ENCODE measurements at places on chromosomes 12 and 14.

GRCh38 chr12:124523071-124523470, 44.3 kb downstream of the NCOR2 start:
- DNase-seq, result no peak

GRCh38 chr12:48296586-48297282, 54.0 kb downstream of the ZNF641 start:
- DNase-seq, result peak; percentile 21

DNA sequence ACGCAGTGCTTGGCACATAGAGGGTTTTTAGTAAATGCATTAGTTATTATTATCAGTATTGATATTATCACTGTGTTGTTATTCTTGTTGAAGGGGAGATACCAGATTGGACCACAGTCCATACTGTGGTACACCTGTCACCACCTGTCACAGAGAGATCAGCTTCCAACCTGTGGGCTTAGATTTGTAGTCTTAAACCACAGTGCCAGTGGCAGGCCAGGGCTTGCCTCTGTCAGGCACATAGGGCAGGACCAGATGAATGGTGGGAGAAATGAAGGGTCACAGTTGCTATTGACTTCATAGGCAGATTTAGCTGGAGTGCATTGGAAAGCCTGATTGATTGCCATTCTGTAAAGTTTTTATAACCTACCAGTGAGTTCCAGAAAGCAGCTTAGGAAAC, 35.1 kb downstream of the ARL1 start:
- DNase-seq, result no peak

- no peak for DNase-seq
These were observed 334.8 kb upstream of the FAR2 start for GRCh38 chr12:28814246-28814645.

DNA sequence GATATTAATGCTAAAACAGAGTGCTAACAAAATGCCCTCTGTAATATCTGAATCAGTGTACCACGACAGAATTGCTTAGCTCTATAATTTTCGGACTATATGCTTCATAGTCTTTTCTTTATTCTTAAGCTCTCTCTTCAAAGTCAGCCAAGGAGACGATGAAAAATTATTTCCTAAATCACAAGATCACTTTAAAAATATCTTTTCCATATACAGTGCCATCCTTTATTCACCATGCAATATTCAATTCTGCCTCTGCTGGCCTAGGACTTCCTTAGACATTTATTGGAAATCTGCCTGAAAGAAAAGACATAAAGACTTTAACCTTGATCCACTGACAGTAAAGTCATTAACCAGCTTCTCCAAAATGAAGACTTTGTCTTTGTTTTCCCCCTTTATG, 238.9 kb upstream of the BTG1 start:
- no peak for DNase-seq

DNA sequence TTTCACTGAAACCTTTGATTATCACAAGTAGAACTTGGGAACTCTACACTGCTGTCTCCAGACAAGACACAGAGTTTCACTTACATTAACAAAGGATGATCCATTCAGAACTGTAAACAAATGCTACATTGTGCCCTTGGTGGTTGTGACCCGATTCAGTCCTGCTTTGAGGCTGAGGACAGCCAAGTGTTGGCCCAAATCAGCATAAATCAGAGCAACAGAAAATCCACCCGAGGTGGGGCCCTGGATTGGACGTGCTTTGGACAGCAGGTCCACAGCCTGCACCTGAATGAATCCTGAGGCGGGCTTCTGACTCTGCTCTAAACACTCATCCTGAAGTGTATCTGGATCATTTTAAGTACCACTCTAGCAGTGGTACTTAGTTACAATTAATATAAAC, 68.8 kb downstream of the PPP2R5C start:
- no peak for DNase-seq

- no peak for DNase-seq
These were observed 120.5 kb upstream of the NCOR2 start for GRCh38 chr12:124687917-124688316.

GRCh38 chr14:97625477-97625876, 828.3 kb downstream of the VRK1 start:
- no peak for DNase-seq

- DNase-seq, result peak; percentile 15
These were observed 34.2 kb downstream of the ABCC9 start for GRCh38 chr12:21906919-21907493.

DNA sequence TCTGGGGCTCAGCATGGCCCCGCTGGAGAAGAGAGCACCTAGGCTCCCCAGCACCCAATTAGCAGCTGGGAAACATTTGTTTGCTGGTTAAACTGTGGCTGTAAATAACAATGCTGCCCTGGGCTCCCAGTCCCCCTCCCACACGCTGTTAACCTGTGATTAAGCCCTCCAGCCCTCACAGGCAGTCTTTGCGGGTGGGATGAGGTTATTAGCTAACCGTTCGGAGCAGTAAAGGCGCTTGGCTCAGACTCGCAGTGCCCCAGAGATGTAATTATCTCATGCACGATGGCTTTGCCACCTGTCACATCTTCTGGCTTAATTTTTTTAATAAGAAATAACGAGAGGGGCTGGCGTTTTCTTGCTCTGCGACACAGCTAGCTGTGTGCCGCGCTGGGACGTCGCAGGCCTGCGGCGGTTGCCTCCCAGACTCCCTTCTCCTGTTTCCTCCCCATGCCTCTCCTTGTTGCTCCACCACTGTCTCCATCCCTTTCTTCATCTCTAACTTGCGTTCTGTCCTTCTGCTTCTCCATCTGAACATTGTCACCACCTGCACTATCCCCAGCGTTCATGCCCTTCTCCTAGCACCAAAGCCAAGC, 239.2 kb upstream of the FKBP4 start:
- no peak for DNase-seq

DNA sequence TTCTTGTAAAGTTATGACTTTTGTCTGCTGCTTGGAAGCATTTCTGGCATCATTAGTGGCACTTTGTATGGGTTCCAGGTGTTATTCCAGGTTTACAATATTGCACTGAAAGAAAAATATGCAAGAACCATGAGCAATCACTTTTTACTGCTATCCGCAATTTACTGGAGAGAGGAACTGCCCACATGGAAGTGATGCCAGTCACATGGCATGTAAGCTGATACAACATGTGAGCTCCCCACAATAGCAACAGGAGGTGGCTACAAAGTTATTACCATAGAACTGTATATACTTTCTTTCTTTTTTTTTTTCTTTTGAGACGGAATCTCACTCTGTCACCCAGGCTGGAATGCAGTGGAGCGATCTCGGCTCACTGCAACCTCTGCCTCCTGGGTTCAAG, 1012.1 kb downstream of the BCL11B start:
- DNase-seq, result no peak

DNA sequence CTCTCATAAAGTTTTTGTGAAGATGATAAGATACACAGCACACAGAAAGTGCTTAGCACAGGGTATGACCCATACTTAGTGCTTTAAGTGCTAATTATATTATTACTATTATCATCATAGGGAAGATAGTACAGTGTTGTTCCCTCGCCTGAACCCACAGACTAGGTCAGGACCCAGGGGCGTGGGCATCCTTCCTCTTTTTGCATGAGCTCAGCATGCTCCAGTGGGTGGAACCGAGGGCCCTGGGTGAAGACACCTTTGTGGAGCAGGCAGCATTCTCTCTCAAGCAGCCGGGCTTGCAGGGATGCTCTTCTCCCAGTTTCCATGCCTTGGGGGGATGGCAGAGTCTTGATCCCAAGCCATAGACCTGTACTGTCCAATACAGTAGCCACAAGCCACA, 34.8 kb downstream of the CRACR2A start:
- no peak for DNase-seq

GRCh38 chr14:34262127-34262910, 199.7 kb downstream of the SPTSSA start:
- no peak for DNase-seq

GRCh38 chr12:50241178-50241577, 42.1 kb downstream of the LIMA1 start:
- DNase-seq, result no peak

DNA sequence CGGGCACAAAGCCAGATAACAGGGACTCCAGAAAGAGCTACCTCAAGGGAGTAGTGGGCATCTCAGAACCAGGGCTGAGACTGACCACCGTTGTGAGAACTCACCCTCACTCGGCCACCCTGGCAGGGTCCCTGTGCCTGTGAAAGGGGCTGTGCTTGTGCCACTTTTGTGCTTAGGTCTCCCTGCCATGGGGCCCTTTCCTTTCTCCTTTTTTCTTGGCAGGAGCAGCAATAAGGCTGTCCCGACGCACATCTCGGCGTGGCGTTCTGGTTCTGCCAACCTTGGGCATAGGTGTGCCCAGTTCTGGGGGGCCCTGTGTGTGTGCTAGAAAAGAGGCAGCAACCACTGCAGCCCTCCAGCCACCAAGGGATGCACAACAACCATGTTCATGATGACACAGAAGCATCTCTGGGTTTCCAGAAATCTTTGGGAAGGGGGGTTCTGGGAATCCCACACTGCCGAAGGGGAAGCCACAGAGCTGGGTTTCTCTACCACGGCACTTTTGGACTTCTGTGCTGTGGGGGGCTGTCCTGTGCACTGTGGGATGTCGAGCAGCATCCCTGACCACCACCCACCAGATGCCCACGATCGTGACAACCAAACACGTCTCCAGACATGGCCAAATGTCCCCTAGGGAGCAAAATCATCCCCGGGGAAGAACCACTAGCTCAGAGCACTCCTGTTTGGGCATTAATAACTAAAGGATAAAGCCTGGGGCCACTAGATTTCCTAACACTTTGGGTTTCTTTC, 13.1 kb upstream of the TMEM119 start:
- no peak for DNase-seq

- no peak for DNase-seq
These were observed 68.2 kb downstream of the PLEKHG7 start for GRCh38 chr12:92771001-92771400.

GRCh38 chr12:6372403-6373003, 2.9 kb downstream of the SCNN1A start:
- DNase-seq, result peak; percentile 71

DNA sequence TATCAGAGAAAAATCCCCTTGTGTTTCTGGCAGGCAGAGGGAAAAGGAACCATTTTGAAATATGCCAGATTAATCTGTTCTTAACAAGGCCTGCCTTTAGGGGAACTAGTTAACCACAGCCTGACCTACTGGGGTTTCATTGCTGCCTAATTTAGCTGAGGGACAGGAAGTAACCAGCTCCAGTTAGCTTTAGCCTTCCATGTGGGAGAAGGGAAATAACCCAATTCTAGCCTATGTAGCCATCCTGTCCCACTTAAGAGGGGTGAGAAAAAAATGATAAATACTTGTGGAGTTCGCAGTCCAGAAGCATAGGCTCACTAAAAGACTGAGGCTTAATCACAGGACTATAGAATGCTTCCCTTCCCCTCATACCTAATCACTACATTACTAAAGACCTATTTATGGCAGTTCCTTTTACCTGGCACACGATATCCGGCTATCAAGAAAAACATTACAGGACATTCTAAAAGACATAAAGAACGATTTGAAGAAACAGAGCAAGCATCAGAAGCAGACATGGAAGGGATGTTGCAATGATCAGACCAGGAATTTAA, 22.8 kb downstream of the COX8C start:
- no peak for DNase-seq

GRCh38 chr12:58443981-58444371, 476.3 kb downstream of the LRIG3 start:
- DNase-seq, result no peak

DNA sequence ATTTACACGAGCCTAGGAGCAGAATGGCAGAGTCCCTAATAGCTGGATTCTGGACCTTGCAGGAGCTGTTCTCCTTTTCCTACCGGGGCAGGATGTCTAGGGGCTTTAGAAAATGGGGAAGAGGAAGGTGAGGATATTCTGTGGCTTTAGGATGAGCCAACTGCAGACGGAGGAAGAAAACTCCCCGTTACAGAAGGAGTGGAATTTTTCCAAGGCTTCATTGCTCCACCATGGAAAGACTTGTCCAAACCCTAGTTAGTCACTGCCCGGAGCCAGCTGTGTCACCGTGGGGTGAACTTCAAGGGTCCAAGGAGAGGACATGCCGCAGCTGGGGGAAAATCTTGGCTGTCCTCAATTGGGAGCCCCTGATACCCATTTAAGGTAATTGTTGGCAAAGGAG, 41.6 kb downstream of the FOS start:
- DNase-seq, result no peak

DNA sequence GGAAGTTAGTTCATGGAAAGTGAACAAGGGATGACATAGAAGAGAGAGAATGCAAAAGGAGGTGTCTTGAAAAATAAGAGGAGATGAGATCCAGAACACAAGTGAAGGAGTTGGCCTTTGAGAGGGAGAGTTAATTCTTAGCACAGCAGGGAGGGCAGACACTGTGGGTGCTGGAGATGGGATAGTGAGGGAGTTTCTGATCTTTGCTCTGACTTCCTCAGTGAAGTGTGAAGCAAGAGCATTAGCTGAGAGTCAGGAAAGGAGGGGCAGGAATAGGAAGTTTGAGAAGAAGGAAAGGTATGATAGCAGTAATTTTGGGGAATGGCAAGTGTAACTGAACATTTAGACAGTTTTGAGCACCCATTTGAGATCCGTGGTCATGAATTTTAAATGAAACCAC, 75.8 kb upstream of the COCH start:
- DNase-seq, result no peak

GRCh38 chr14:31508135-31508534, 20.3 kb upstream of the GPR33 start:
- DNase-seq, result no peak

- DNase-seq, result no peak
These were observed 17.5 kb downstream of the MLXIP start for GRCh38 chr12:122096014-122096413.

GRCh38 chr12:24499151-24500146, 449.5 kb downstream of the BCAT1 start:
- no peak for DNase-seq

DNA sequence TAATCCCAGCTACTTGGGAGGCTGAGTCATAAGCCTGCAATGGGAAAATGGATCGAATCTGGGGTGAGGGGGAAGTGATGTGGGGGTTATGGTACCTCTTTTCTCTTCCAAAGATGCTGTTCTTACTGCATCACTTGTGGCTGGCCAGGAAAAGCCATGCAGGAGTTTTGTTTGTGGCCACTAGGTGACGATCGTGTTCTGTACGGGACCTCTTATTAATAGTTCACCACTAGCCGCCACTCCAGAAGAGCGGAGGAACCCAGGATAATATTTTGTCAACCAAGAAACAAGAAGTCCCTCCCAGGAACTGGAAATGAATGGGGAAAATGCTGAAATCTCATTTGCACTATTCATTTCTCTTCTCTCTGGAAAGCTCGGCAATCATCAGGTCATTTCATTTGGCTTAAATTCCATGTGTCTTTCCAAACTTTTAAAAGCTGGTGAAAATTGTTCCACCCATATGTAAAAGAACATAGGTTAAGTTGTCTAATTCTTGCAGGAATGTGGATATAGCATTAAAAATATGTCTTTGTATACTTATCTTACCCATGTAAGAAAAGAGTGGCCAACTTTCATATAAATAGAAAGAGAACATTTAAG, 8.9 kb downstream of the GPR65 start:
- no peak for DNase-seq

- DNase-seq, result no peak
These were observed 248.5 kb upstream of the PDE3A start for GRCh38 chr12:20119596-20120402.

GRCh38 chr14:38716926-38717325, 386.1 kb downstream of the SEC23A start:
- no peak for DNase-seq

- DNase-seq, result no peak
These were observed 94.8 kb downstream of the SLC24A4 start for GRCh38 chr14:92417759-92418158.

Data from GM04503 (cell line).